ENCODE measurements at places on chromosomes 5 and 9.

DNA sequence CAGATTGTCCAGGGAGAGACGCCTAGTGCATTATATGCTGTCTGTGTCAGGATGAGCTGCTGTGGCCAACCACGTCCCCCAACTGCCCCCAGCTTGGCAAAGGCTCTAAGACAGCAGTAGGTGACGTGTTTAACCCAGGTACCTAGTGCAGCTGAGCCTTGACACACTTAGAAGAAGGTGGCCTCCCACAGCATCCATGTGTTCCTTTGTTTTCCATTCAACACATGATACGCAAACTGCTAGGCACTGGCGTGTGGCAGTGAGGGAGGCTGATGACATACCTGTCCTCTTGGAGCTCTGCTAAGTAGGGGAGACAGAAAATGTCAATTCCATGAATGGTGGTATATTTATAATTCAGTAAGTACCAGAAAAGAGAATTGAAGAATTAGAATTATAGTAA is 291.7 kb downstream of the NR3C1 start:
- no peak for DNase-seq
- H3K4me1 ChIP-seq, result no peaks in the 10 kb centered on the region
- H3K27ac ChIP-seq, result no peak overlapping the region
- no peak overlapping the region for H3K4me3 ChIP-seq
- no peaks in the 10 kb centered on the region for H3K27me3 ChIP-seq

DNA sequence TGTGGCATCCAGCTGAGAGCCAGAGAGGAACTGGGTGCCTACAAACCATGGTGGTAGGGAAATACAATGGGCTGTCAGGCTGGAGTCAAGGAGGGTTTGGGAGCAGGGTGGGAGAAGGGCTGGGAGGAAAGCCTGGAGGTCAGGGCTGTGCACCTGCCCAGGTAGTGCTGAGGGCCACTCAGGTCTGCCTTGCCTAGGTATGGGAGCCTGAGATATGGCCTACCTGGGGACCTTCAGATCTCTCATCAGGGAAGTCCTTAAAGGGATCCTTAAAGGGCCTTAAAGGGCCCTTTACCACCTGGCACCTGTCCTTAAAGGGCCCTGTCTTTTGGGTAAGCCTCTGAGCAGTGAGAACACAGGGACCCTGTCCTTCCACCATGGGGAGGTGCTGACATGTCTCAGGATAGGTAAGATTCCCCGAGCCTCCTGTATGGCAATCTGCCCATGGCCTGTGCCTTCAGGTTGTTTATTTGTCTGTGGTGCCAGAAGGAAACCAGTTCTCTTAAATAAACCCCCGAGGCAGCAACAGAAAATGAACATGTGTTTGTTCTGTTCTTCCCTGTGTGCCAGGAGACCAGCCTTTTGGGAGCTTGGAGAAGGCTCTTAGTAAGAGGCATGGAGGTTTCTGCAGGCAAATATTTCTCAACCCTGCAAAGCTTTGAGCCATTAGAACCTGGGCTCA is 23.3 kb downstream of the SLC25A48 start:
- H3K36me3 ChIP-seq, result no peaks in the 10 kb centered on the region
- no peaks in the 10 kb centered on the region for H3K27me3 ChIP-seq
- H3K4me3 ChIP-seq, result no peak overlapping the region
- DNase-seq, result no peak

DNA sequence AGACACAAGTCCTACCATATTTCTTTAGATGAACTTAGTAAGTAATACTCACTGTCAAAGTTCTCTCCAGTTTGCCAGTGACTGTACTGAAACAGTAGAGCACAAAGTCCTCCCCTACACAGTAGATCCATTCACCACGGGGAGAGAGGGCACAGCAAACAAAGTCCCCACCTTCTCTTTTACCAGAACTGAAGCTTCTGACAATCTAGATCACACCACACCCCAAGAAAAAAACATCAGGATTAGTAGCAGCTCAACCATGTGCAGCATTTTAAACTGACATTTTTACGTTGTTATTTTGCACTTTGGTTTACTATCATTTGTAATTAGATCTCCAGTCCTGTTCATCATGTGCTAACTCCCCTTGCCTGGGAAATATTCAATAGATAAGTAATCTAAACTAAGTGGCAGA is 23.0 kb downstream of the DNAJA1 start:
- DNase-seq, result no peak
- H3K4me3 ChIP-seq, result no peak overlapping the region
- peaks cover 50% of the 10 kb centered on the region for H3K36me3 ChIP-seq
- H3K27me3 ChIP-seq, result no peaks in the 10 kb centered on the region

DNA sequence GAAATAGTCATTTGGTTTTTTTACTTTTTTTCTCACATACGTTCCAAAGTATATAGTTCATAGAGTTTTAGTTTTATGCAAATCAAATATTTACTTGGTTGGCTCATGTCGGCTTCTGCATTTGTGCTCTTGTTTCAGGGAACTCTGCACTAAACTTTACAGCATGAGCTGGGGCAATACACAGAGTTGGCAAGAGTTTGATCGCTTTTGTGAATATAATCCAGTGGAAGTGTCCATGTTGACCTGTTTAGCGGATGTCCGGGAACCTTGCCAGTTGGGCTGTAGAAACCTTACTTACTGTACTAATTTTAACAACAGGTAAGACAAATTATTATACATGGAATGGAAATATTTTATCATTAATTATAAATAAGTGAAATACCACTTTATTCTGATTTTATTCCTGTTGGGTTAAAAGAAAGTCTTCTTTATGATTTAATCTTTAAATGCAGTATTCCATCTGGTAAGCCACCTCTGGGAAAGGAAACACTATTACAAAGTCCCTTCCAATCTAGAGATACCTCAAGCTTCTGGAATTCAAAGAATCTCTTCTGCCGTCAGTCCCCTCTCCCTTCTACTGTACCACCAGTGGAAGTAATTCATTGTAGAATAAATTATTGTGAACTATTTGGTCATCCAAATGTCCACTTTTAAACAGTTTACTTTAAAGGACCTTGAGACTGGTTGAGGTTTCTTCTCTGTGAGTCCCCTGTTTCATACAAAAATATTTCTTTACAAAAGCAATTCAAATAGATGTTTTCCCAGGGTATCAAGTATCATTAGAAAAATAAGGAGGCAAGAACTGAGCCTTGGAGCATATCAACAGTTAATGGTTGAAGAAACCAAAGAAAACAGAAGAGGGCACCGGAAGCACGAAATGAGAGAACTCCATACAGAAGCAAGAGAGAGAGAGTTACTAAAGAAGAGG is 45.2 kb upstream of the GLIPR2 start:
- no peak for DNase-seq
- H3K27ac ChIP-seq, result no peak overlapping the region
- H3K27me3 ChIP-seq, result no peaks in the 10 kb centered on the region
- no peaks in the 10 kb centered on the region for H3K4me1 ChIP-seq
- peaks cover 9% of the 10 kb centered on the region for H3K36me3 ChIP-seq

DNA sequence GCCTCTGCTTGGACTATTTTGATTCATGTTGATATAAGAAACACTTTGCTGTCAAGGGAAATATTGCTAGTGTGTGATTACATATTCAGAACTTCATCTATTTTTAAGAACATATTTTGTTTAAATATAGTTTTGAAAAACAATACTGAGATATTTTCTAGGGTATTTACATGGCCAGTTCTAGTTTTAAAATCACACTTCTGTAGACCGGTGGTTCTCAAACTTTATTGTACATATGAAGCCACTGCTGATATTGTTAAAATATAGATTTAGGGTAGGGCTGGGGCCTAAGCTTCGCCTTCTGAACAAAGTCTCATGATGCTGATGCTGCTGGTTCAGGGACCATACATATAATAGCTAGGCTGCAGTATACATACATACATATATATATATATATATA is 1000.0 kb downstream of the PTPRD start:
- H3K27me3 ChIP-seq, result no peaks in the 10 kb centered on the region
- no peak overlapping the region for H3K27ac ChIP-seq
- no peak overlapping the region for H3K4me3 ChIP-seq
- H3K4me1 ChIP-seq, result no peaks in the 10 kb centered on the region
